OCI-M1 (cell line): ENCODE measurements at places on chromosomes 5 and 9.
A peak's percentile ranks its signal among the peaks of the same experiment; 100 is the strongest.

DNA sequence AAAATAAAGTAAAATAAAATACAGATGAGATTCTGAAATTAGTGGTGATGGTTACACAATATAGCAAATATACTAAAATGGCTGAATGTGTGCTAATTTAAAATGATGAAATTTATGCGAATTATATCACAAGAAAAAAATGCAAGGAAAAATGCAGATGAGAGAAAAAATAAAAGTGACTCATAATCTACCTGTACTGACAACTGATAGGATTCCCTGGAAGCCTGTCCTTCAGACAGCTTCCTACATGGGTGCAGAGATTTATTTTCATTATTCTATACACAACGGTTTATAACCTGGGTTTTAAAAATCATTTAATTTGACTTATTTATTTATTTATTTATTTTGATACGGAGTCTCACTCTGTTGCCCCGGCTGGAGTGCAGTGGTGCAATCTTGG lies 5.8 kb upstream of the NCS1 start:
- DNase-seq: no peak

- peak; percentile 24 for DNase-seq
These were observed 255.1 kb downstream of the MCTP1 start for GRCh38 chr5:95029569-95030366.

GRCh38 chr5:101024299-101024698 lies 121.2 kb upstream of the ST8SIA4 start:
- DNase-seq: no peak

DNA sequence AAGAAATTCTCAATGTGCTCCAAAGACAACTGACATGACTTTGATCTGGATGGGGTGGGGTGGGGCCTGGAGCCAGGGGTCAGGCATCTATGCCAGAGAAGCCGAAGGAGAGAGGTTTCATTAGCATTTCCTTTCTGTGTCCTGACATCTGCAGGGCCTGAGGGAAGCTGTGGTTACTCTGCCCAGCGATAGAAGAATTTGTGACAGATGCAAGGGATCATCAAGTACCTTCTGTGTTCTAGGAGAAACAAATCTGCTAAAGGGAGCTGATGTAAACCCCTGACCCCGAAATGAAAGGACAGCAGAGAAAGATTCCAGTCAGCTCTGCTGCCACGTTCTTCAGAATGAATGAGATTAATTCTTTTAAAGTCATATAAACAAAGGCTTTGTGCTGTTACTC lies 335.7 kb downstream of the PRELID2 start:
- no peak for DNase-seq

- no peak for DNase-seq
These were observed 55.0 kb downstream of the WWC1 start for GRCh38 chr5:168346417-168346816.

DNA sequence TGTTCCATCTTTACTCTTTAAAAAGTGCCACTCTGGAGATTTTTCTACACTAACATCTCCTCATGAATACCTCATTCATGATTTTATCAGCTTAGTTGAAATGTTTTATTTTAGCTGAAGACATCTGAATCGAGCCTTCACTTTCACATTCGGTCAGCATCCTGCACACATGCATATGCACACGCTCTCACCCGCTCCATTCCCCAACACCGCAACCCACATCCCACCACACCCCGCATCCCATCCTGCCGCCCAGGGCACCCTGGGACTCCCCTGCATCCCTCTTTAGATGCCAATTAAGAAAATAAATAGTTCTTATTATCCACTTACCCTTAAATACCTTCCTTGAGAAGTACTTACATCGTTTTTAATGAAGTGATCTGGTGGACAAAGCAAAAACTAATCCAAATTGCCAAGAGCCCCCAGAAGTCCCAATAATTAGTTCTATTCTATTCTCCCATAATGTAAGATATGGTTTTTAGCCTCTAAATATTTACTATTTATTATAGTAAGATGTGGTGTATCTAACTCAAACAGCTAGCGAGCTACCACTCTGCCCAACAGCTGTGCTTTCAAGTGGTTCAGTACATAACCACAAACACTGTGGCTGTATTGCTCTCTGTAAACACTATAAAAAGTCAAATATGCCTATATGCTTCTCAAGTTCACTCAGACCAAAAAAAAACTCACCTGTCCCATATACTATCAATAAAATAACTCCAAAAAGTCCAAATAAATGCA lies 38.2 kb downstream of the GZMK start:
- DNase-seq: no peak

- peak; percentile 92 for DNase-seq
These were observed 123.9 kb upstream of the HAPLN1 start for GRCh38 chr5:83844449-83845068.
